ENCODE measurements at places on chromosomes 11 and 22. TPM values are rescaled to one million over a fixed set of nuclear protein-coding genes. Genes with fewer than 3 reads are reported as not detected.

GRCh38 chr22:25701056-25701780, 40.8 kb upstream of the MYO18B start:
- DNase-seq, result peak; percentile 34

DNA sequence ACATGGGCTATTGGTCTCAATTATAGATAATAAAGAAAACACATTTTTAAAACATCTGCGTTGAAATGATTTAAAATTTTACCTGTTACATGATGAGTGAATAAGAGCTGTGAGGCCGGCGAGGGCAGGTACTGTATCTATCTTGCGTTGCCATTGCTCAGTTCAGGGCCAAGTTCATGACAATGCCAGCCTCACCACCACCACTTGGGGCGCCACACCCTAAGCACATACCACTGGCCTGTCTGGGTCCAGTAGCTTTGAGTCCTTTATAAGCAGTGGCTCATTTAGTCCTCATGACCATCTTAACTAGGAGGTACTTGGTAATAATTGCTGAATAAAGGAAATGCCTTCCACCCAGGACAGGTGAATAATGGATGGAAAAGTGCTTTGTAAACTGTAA, 14.5 kb upstream of the MB start:
- peak; percentile 58 for DNase-seq

DNA sequence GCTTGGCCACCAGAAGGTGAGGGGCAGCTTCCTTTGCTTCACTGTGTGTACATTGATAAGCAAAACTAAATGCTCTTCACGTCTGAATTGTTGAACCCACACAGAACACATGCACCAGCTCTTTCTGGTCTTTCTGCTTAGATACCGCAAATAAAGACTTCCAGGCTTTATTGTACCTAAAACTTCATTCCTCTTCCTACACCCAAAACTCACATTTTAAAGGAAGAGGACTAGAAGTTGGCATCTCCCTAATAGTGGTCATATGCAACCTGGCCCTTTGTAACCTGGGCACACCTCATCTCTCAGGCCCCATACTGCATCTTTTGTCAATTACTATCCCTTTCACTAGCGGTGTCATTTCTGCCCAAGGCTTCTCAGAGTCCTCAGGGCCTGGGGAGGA, 5.9 kb downstream of the SLC17A6 start:
- no peak for DNase-seq

The RNH1 gene
- total RNA-seq, result 105 TPM

GRCh38 chr11:104146421-104146820, 17.5 kb downstream of the PDGFD start:
- DNase-seq, result no peak

- no peak for DNase-seq
Observed at GRCh38 chr11:66082946-66083698, 13.1 kb downstream of the PACS1 start.

- DNase-seq, result no peak
Observed at GRCh38 chr11:33753304-33753967, 17.2 kb upstream of the CD59 start.

DNA sequence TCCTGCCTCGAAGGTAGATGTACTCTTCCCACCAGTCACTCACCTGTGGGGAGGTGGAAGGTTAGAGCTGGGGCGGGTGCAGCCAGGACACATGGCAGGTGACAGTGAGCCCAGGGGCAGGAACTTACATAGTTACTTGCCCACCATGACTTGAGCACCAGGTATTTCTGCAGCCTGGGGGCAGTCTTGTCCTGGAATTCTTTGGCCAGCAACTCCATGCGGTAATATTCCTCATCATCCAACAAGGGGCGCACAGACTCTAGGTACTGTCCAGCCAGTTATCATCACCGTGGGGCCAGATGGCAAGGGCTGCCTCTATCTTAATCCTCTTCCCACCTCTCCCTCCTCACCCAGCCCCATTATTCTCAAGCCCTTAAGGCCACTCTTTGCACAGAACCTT, 2.2 kb downstream of the CPT1B start:
- DNase-seq, result no peak

Data from hepatocyte (in vitro differentiated cells).